RWPE1 (cell line): ENCODE measurements at places on chromosomes 1 and 21.

- DNase-seq: no peak
Measured at GRCh38 chr1:192010406-192010805, 147.9 kb upstream of the RGS18 start.

- DNase-seq: no peak
Measured at GRCh38 chr1:115230281-115230680, 107.8 kb downstream of the NGF start.

- DNase-seq: peak; percentile 26
Measured at GRCh38 chr1:94772230-94772641, 47.9 kb upstream of the SLC44A3 start.

GRCh38 chr1:159066108-159066507 is 10.5 kb downstream of the AIM2 start:
- DNase-seq: no peak

- no peak for DNase-seq
Measured at GRCh38 chr1:192918259-192918658, 109.4 kb downstream of the RGS2 start.

- peak; percentile 26 for DNase-seq
Measured at GRCh38 chr1:6794164-6794563, 8.9 kb downstream of the CAMTA1 start.

- DNase-seq: no peak
Measured at GRCh38 chr1:150575072-150575489, 4.3 kb downstream of the MCL1 start.

DNA sequence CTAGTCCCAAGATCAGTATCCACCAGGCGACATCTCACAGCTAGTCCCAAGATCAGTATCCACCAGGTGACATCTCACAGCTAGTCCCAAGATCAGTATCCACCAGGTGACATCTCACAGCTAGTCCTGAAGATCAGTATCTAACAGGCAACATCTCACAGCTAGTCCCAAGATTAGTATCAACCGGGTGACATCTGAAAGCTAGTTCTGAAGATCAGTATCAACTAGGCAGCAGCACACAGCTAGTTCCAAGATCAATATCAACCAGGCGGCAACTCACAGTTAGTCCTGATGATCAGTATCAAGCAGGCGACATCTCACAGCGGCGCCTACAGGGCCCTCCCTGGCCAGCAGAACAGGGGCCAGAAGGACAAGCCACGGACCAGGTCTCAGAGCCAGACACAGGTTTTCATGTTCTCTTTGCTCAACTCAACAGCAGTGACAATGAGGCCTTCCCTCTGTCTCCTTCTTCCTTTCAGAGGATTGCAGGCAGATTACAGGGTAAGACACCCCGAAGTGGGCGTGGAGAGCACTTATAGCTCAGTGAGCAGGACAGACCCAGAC is 32.5 kb downstream of the NPHP4 start:
- DNase-seq: no peak

GRCh38 chr1:151661751-151662150 is 49.9 kb downstream of the SNX27 start:
- no peak for DNase-seq

DNA sequence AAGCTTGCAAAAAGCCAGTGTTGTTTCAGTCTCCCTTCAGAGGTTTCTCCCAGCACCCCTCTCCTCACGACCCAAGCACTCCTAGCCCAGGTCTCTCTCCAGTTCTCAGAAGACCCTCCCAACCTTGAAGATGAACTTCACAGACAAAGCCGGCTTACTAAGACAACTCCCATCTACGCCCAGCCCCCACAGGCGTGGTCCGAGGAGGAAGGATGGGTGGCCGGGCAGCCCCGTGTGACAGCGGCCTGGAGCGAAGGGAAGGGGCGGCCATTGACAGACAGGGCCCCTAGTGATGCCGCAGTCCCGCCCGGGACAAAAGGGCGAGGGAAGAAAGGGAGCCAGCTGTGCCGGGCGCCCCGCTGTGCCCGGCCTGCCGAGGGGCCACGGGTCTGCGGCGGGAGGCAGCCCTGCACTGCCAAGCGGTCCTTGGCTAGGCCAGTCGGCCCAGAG is 6.9 kb downstream of the PAX7 start:
- DNase-seq: no peak

DNA sequence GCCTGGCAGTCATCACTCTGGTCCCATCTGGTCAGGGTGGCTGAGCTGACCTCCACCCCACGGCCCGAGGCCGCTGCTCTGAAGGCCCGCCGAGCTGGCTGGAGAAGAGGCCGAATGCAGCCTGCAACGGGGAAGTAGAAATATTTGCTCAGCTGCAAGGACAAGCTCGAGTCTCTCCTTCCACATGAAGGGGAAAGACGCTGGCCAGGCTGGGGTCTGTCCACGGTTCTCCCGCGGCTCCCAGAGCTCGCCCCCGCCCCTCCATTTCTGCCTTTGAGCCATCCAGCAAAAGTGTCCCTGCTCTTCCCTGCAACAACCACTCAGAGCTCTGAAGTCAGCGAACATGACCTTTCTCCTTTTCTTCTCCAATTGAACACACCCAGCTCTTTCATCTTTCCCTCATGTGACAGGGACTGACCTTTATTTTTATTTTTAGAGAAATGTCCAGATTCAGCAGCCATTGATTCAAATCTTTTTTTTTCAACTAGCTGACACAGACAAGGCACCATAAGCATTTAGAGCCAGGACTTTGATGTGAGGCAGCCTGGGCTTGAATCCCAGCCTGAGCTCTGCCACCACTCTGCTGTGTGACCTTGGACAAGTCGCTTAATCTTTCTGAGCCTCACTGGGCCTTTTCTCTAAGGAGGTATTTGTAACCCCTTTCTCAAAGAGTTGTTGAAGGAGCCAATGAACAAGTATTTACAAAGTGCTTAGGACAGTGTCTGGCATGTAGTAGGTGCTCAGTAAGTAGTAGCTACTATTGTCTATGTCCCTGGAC is 149.3 kb upstream of the WNT4 start:
- DNase-seq: no peak

- DNase-seq: no peak
Measured at GRCh38 chr1:3119725-3120124, 50.7 kb downstream of the PRDM16 start.

DNA sequence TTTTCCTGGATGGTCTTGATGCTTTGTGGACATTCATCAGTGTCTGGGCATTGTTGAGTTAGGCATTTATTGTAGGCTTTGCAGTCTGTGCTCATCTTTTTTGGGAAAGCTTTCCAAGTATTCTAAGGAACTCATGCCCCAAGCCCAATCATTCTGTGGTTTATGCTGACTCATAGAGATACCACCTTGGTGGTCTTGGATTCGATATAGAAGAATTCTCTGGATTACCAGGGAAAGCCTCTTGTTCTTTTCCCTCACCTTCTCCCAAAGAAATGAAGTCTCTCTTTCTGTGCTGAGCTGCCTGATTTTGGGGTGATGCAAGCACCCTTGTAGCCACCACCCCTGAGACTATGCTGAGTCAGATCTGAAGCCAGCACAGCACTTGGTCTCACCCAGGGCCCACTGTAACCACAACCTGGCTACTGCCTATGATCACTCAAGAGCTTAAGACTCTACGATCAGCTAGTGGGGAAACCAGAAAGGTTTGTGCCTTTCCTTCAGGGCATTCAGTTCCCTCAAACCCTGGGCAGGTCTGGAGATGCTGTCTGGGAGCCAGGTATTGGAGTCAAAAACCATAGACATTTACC is 422.6 kb downstream of the NUF2 start:
- no peak for DNase-seq

GRCh38 chr1:241442686-241443085 is 76.9 kb downstream of the FH start:
- DNase-seq: no peak

- no peak for DNase-seq
Measured at GRCh38 chr1:147391114-147391513, 148.6 kb downstream of the CHD1L start.

DNA sequence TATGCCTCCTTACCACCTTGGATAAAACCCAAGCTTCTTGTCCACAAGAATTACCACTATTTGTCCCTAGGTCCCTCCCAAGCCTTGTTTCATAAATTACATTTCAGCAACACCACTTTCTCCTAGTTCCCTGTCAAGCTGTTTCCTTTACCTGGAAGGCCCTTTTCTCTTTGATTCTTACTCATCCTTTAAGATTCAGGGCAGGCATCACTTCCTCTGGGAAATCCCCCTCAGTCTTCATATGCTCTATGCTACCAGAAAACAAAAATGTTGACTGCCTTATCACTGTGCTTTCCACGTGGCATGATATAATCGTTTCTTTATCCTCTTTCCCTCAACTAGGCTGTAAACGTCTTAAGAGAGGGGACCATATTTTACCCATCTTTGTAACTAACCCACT is 102.7 kb downstream of the LYST start:
- no peak for DNase-seq

GRCh38 chr1:184641894-184642293 is 112.8 kb downstream of the EDEM3 start:
- DNase-seq: no peak

DNA sequence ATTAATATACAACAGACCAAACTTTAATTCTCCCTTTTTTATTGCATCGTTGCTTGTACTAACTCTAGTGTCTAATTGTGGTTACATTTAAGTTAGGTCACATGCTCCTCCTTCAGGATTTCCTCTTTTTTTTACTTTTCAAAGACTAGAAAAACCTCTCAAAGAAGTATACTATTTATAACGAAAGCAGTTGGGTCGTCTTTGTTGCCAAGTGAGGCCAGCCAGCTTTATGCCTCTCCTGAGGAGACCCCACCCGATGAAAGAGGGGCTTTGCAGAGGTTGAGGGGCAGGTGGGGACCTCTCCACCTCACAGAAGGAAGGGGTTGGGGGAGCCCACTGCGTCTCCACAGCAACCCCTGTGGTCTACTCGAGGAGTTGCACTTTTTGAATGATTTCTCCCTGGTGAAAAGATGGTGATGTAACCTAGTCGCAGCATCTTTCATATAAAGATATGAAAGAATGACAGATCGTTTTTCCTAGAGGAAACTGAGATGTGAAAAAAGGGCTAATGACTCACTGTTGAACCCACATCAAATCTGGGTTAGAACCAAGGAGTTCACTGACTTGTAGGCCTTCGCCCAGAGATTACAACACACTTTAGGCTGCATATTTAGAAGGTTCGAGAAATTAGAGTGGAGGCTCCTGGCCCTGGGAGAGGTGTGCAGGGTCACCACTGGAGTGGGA is 6.4 kb downstream of the TGFB2 start:
- DNase-seq: no peak

- peak; percentile 13 for DNase-seq
Measured at GRCh38 chr1:19559641-19560040, 74.3 kb upstream of the CAPZB start.

DNA sequence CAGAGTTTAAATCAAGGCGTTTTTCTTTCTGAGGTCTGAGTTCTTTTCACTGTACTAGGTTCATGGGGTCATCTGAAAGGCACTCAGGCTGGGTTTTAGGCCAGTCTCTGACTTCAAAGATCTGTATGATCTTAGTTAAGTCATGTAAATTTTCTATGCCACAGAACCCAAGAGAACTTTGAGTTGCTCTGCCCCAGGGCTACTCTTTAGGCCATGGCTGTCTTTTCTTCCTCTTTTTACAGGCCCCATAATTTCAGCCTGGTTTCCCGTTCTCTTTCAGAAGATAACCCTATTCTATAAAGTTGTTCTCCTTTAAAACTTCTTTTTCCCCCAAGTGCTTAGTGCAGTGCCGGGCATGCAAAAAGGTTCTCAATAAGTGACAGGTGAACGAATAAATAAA is 26.1 kb downstream of the METTL13 start:
- DNase-seq: no peak

GRCh38 chr1:94962409-94963265 is 35.7 kb upstream of the CNN3 start:
- no peak for DNase-seq

- no peak for DNase-seq
Measured at GRCh38 chr1:232207073-232207866, 422.7 kb downstream of the SIPA1L2 start.

- DNase-seq: no peak
Measured at GRCh38 chr1:189866606-189867005, 611.1 kb downstream of the BRINP3 start.

GRCh38 chr1:24968941-24969585 is 39.0 kb upstream of the RUNX3 start:
- peak; percentile 30 for DNase-seq

DNA sequence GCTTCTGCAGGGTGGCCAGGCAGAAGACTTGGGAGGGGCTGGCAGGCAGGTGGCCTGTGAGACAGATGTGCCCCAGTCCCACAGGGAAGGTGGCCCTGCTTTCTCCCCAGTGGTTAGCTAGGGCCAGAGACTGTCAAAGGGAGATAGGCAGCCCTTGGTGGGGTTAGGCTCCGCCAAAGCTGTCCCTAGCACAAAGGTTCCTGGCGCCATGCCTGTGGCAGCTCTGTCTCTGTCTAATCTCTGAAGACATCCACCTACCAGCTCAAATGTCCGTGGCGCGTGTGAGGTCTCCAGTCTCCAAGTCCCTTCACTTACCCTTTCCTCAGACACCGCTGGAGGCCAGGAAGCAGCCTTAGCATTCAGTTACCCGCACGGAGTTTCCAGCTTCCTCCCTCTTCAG is 17.7 kb downstream of the TCP10L start:
- no peak for DNase-seq

DNA sequence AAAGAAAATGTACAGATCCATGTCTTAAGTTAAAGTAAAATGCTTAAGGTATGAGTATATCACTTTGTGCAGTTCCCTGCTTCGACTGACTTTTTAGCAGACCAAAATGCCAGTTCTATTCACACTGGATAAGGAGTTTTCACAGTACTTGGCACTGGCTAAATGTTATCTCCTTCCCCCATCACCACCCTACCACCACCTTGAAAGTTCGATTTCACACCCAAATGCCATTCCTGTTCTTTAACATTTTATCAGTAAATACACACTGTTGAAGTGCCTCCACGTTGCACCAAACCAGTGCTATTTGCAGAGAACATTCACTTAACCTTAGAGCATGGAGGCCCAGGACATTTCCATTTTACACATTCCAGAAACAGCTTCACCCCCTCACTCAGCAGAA is 100.0 kb downstream of the URB2 start:
- DNase-seq: no peak

DNA sequence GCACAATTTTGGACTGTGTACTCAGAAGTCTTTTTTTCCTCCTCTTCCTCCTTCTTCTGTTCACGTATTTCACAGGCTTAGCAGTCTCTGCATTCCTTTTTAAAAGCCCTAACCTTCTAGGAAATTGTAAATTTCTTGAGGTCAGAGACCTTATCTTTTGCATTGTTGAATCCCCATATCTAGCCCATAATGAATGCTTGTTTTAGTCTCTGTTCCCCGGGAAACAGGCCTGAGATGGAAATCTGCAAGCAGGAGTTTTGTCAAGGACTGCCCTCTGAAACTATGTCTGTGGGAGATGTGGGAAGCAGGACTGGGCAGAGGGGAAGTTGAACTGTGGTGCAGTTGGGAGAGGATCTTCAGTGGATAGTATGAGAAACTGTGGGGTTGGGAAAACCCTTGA is 272.2 kb upstream of the DAB1 start:
- DNase-seq: no peak

- DNase-seq: peak; percentile 71
Measured at GRCh38 chr1:198771563-198772153, 132.8 kb downstream of the PTPRC start.

- no peak for DNase-seq
Measured at GRCh38 chr1:53412285-53413174, 46.7 kb upstream of the DMRTB1 start.
